Activated T-cell treated with anti-CD3 and anti-CD28 coated beads for 4 hours (primary cell): ENCODE measurements at places on chromosomes 16 and 17.

DNA sequence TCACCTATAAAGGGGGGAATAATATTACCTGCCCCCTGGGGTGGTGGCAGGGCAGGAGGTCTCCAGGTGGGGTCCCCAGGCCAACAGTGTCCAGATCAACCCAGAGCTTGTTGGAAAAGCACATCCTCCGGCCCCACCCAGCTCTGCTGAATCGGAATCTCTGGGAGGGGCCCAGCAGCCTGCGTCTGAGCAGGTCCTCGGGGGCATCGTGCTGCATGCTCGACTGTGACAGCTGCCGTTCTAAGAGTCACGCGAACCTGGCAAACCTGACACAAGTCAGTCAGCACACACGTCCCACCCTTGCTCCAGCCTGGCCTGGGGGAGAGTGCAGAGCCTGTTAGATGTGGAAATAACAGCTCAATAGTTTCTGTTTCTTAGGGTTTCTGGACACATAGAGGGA is 72.3 kb downstream of the CRISPLD2 start:
- DNase-seq = no peak

DNA sequence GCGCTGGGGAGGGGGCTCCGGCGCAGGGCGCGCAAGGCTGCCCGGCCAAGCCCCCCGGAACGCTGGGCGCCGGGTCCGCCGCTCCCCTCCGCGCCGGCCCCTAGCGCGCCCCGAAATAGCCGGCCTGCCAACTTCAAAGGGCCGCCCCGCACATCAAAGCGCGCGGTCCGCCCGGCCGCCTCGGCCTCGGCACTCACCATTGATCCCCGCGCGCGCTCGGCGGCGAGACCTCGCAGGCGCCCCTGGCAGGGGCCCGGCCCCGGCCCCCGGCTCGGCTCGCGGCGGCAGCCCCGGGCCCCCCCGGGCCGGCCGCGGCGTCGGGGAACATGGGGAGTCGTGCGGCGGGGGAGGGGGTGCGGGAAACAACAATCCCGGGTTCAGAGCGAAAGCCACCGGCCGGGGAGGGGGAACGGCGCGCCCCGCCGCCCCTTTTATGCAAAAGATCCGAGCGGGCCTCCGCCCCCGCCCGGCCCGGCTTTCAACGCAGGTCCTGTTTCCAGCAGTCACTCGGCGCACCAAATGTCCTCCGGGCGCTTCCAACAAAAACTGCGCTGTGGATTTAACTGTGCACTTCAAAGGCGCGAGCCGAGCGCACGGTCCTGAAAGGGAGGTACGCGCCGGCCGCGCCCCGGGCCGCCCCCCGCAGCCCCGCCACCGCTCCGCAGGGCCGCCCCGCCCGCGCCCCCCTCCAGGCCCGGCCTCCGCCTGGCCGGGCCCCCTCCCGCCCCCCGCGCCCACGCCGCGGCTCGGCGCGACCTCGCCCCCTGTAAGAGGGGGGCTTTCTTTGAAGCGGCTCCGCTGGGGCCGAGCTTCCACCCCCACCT is 608 bp downstream of the AXIN2 start:
- DNase-seq = peak; percentile 51

DNA sequence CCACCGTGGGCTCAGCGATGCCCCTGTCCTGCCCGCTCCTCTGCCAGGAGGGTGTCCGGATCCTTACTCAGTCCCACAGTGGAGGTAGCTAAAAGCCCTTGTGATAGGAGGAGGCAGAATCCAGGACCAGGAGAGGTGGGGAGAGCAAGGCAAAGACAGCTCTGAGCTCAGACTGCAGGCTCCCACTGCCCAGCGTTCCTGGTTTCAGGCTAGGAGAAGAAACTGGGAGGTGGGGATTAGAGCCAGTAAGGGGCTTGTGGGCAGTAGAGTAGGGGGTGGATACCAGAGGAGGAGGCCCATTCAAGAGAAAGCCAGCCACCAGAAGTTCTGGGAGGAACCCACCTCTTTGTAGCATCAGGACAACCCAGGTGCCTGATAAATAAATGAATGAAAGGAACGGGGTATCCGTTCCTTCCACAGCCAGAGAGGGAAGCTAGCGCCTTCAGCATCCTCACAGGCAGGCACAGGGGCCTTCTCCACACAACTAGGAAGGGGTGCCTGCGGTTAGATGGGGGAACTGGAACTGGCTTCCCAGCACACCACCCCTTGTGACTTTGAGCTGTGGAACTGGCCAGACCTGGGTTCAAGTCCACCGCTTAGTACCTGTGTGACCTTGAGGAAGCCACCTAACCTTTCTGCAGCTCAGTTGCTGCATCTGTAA is 2.3 kb downstream of the IL21R start:
- no peak for DNase-seq

GRCh38 chr16:83300326-83300725 is 507.5 kb upstream of the HSBP1 start:
- DNase-seq = no peak

GRCh38 chr17:60167065-60167741 is 17.4 kb downstream of the CA4 start:
- DNase-seq = no peak

- DNase-seq = no peak
These were observed 17.6 kb downstream of the MYOCD start for GRCh38 chr17:12683299-12683698.

- DNase-seq = no peak
These were observed 27.0 kb downstream of the CBFB start for GRCh38 chr16:67055712-67056487.
